ENCODE measurements at places on chromosomes 12 and 14.

DNA sequence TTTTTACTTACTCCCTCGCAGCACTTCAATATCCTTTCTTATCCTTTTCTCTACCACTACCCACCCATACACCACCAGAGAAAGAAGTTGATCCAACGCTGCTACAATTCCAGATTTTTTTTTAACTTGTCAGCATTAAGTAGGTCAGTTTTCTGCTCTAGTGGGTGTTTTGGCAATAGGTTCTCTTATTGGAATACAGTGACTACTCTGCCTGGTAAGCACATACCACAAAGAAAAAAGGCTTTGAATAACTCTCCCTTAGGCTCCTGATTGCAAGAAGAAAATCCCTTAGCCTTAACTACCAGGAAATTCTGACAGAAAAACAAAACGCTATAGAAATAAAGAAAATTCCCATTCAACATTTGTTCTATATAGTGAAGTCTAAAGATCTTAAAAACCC lies 72.0 kb downstream of the NUMB start:
- peaks cover 25% of the 10 kb centered on the region for H3K36me3 ChIP-seq
- H3K4me3 ChIP-seq: no peak overlapping the region
- no peak overlapping the region for H3K27ac ChIP-seq
- no peaks in the 10 kb centered on the region for H3K27me3 ChIP-seq
- no peaks in the 10 kb centered on the region for H3K4me1 ChIP-seq

- H3K4me1 ChIP-seq: peaks cover 9% of the 10 kb centered on the region
- H3K27me3 ChIP-seq: no peaks in the 10 kb centered on the region
- H3K36me3 ChIP-seq: no peaks in the 10 kb centered on the region
- no peak overlapping the region for H3K4me3 ChIP-seq
Observed at GRCh38 chr12:100168562-100168961, 25.9 kb upstream of the BLTP3B start.

GRCh38 chr12:92690601-92691000 lies 12.2 kb upstream of the PLEKHG7 start:
- no peaks in the 10 kb centered on the region for H3K4me1 ChIP-seq
- no peaks in the 10 kb centered on the region for H3K27me3 ChIP-seq
- H3K36me3 ChIP-seq: no peaks in the 10 kb centered on the region
- DNase-seq: no peak

- peaks cover 12% of the 10 kb centered on the region for H3K4me1 ChIP-seq
- no peak overlapping the region for H3K4me3 ChIP-seq
- H3K36me3 ChIP-seq: no peaks in the 10 kb centered on the region
- no peaks in the 10 kb centered on the region for H3K27me3 ChIP-seq
Observed at GRCh38 chr14:68981139-68981538, 2.0 kb upstream of the ACTN1 start.

Data from tibial nerve (tissue), 4 donors.